ENCODE measurements at places on chromosomes 5 and 9. TPM values are rescaled to one million over a fixed set of nuclear protein-coding genes. Genes with fewer than 3 reads are reported as not detected.

The TRIM7 gene
- 2.3 TPM for total RNA-seq

The SPINK6 gene
- not detected for total RNA-seq

The PCDHB9 gene
- 0.89 TPM for total RNA-seq

The CAVIN4 gene
- 39.9 TPM for total RNA-seq

GRCh38 chr5:179368806-179369529 is 23.7 kb upstream of the ADAMTS2 start:
- DNase-seq = no peak

GRCh38 chr9:114631166-114631565 is 20.1 kb downstream of the TMEM268 start:
- DNase-seq = no peak

DNA sequence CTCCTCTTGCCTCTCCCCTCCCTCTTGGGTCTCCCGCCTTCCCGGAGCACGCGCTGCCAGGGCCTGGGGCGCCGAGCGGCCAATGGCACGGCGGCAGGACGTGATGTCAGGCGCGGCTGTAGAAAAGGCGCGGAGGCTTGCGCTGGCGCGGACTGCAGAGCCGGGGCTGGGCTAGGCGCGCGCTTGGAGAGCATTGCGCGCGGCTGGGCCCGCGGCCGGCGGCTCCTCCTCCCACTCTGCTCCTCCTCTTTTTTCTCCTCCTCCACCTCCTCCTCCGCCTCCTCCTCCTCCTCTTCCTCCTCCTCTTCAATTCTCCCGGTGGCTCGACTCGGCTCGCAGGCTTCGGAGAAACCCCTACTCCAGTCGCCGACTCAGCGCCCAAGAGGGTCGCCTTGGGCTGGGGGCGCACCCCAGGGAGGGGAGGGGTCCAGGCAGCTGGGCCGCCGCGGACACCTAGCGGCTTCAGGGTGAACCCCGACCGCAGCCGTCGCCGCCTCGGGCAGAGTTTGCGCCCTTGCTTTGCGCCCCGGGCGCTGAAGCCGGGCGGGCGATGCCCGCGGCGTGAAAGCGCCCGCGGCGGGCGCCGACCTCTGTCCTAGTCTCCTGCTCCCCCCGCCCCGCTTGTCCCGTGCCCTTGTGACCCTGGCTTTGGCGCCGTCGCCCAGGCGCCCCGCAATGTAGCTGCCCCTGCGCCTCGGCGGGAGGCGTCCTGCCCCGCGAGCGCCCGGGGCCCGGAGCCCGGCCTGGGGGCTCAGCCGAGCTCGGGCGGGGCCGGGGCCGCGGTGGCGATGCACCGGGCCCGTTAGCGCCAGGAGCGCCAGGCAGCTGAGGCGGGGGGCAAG is at the start of gene LHX2:
Gene LHX2, plus strand, starts transcription at position 309 of the 842 bp plus-strand sequence. CDS start 581 bp downstream, outside the sequence.
- peak; percentile 79 for DNase-seq
